Heart left ventricle (tissue), 16 donors: ENCODE measurements at places on chromosomes 12 and 14. TPM values are rescaled to one million over a fixed set of nuclear protein-coding genes. Genes with fewer than 3 reads are reported as not detected.
A peak's percentile ranks its signal among the peaks of the same experiment; 100 is the strongest.

The PIANP gene
- 0.22 TPM for total RNA-seq

The CMKLR1 gene
- total RNA-seq, result 8.8 TPM

The CLEC2A gene
- not detected for total RNA-seq

The POTEM gene
- total RNA-seq, result not detected

- H3K4me1 ChIP-seq, result peaks cover 52% of the 10 kb centered on the region
- H3K36me3 ChIP-seq, result peaks cover 69% of the 10 kb centered on the region
- H3K27me3 ChIP-seq, result no peaks in the 10 kb centered on the region
- DNase-seq, result peak; percentile 70
Observed at GRCh38 chr12:53063708-53064612, 14.1 kb downstream of the TNS2 start.

DNA sequence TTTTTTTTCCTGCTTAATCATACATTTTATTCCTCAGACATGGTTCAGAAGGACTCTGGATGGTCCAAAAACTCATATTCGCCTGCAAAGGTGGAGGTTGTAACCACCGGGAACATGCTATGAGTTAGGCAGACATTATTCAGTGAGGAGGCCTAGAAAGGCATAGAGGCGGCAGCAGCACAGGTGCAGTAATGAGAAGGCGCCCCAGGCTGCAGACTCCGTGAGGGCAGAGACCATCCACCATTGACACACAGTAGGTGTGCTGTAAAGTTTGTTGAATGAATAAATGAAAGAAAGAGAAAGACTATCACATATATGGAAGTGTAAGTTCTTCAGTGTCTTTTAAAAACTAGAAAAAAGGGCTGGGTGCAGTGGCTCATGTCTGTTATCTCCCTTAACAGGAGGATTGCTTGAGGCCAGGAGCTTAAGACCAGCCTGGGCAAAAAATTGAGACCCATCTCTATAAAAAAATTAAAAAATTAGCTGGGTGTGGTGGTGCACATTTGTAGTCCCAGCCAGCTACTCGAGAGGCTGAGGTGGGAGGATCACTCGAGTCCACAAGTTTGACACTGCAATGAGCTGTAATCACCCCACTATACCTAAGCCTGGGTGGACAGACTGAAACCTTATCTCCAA lies 34.5 kb upstream of the PTGR2 start:
- no peak for DNase-seq
- H3K27me3 ChIP-seq, result no peaks in the 10 kb centered on the region
- H3K27ac ChIP-seq, result no peak overlapping the region
- no peaks in the 10 kb centered on the region for H3K4me1 ChIP-seq

DNA sequence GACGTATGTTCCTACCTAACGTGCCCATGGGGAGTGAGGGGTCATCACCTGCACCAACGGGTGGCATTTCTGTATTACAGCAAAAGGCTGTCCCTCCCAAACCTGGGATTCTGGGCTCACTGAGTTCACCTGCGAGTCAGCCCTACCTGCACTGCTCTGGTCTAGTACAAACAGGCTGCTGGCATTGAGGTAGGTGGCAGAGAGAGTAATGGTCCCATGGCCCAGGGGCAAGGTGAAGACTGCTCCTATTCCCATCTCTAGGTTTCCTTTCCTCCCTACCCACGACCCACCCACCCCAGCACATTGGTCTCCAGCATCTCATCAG lies 421 bp downstream of the SUOX start:
- peaks cover 35% of the 10 kb centered on the region for H3K36me3 ChIP-seq
- DNase-seq, result no peak
- H3K27me3 ChIP-seq, result no peaks in the 10 kb centered on the region
- peak overlapping the region; percentile 90 for H3K27ac ChIP-seq
- peak overlapping the region; percentile 68 for H3K4me3 ChIP-seq
- peaks cover 11% of the 10 kb centered on the region for H3K4me1 ChIP-seq

DNA sequence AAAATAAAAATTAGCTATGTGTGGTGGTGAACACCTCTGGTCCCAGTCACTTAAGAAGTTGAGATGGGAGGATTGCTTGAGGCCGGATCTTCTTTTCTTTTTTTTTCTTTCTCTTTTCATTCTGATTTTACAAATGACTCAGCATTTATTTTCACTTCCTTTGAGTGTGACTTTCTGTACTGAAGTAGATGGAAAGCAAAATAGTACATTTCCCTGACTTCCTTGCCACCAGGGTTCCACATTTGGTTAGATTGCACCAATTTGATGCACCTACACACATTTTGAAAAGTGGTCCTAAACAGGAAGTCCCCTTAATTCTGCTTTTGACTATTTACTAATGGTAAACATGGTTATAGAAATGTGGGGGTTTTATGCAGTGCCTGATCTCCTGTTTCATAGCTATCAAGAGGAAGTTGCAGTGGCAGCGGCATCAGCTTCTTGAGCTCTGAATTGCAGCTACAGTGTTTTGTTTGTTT lies 13.0 kb upstream of the LEMD3 start:
- H3K4me1 ChIP-seq, result no peaks in the 10 kb centered on the region
- DNase-seq, result no peak
- no peaks in the 10 kb centered on the region for H3K36me3 ChIP-seq
- H3K27ac ChIP-seq, result no peak overlapping the region
- H3K27me3 ChIP-seq, result no peaks in the 10 kb centered on the region

DNA sequence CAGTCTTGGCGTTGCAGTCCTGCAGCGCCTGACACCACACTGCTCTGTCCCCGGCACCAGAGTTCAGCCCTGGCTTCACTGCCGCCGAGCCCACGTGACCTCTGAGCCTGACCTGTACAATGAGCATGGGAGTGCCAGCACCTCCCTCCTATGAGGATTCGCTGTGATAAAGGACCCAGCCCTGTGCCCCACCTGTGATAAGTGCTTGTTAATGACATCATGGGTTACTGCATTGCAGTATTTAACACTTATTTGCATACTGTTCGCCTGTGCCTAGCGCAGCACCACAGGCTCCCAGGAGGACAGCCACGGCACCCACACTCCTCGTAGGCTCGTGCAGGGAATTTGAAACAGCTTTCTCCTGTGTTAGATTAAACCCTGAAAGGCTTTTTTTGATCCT lies 118.2 kb upstream of the GSC start:
- peaks cover 5% of the 10 kb centered on the region for H3K27me3 ChIP-seq
- no peaks in the 10 kb centered on the region for H3K36me3 ChIP-seq
- DNase-seq, result no peak
- H3K4me1 ChIP-seq, result no peaks in the 10 kb centered on the region
- H3K4me3 ChIP-seq, result no peak overlapping the region

GRCh38 chr14:99244941-99245563 lies 26.9 kb downstream of the BCL11B start:
- no peak overlapping the region for H3K27ac ChIP-seq
- no peaks in the 10 kb centered on the region for H3K36me3 ChIP-seq
- peaks cover 4% of the 10 kb centered on the region for H3K4me1 ChIP-seq
- peaks cover 81% of the 10 kb centered on the region for H3K27me3 ChIP-seq
- DNase-seq, result no peak
- H3K4me3 ChIP-seq, result no peak overlapping the region

DNA sequence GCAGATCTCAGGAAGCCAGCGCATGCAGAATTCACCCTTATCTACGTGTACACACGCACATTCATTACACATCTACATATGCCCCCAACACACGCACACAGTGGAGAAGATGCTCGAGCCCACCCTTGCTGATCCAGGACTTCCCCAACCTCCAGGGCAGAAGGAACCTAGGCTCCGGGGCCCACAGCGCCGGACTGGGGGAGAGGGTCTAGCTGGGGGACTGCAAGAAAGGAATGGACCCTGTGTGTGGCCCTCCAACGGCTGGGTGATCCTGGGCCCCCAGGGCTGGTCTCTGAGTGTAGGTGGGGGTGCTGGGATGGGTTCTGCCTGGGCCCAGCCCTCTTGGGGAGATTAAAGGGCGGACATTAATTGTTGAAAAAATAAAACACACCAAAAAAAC lies 128.1 kb upstream of the C14orf180 start:
- H3K36me3 ChIP-seq, result no peaks in the 10 kb centered on the region
- no peak overlapping the region for H3K27ac ChIP-seq
- no peak for DNase-seq
- peaks cover 8% of the 10 kb centered on the region for H3K27me3 ChIP-seq
- peaks cover 3% of the 10 kb centered on the region for H3K4me1 ChIP-seq

GRCh38 chr14:104461676-104462449 lies 117.7 kb upstream of the C14orf180 start:
- peaks cover 39% of the 10 kb centered on the region for H3K27me3 ChIP-seq
- no peak overlapping the region for H3K27ac ChIP-seq
- no peaks in the 10 kb centered on the region for H3K36me3 ChIP-seq
- peak overlapping the region; percentile 32 for H3K4me3 ChIP-seq
- no peak for DNase-seq
- peaks cover 6% of the 10 kb centered on the region for H3K4me1 ChIP-seq

- no peaks in the 10 kb centered on the region for H3K36me3 ChIP-seq
- no peak overlapping the region for H3K4me3 ChIP-seq
- no peaks in the 10 kb centered on the region for H3K4me1 ChIP-seq
- no peak for DNase-seq
- H3K27ac ChIP-seq, result no peak overlapping the region
Observed at GRCh38 chr12:63038713-63039100, 103.8 kb upstream of the PPM1H start.

DNA sequence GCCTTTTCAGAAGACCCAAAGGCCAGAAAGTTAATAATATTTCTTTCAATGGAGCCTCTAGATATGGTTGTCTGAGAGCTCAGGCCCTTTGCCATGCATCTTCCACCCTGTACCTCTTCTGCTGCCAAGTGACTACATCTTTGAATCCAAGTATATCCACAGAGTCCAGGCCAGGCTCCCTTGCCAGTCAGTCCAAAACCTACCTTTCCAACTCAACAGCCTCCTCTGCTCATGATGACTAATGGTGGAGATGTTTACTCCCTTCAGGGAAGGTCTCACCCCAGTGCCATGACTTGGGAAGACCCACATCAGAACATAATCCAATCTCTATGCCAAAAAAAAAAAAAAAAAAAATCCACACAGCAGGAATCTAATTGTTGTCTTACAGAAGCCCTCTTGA lies 20.4 kb downstream of the TTC9 start:
- no peaks in the 10 kb centered on the region for H3K27me3 ChIP-seq
- peaks cover 9% of the 10 kb centered on the region for H3K4me1 ChIP-seq
- no peak overlapping the region for H3K27ac ChIP-seq
- no peaks in the 10 kb centered on the region for H3K36me3 ChIP-seq
- no peak for DNase-seq
